Activated T-cell treated with anti-CD3 and anti-CD28 coated beads, Interleukin-2, amount 50 U/mL, for 24 hours (primary cell): ENCODE measurements at places on chromosomes 1 and 21.

GRCh38 chr1:20405893-20406604 lies 80.0 kb downstream of the CAMK2N1 start:
- no peak for DNase-seq

DNA sequence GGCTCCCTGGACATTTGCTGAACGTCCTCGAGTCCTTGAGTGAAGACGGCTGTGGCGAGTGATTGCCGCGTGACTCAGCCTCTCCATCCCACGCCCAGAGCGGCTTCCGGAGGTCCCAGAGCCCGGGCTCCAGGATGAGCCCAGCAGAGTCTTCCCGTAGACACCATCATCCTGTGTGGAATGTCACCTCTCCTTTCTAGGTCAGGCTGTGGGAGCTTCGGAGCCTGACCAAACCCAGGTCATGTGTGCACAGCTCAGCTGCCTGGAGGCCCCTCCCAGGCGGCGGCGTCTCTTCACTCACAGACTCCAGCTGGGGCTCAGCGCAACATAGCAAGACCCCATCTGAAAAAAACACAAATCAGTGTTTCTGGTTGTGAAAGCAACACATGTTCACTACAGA lies 38.2 kb downstream of the PRKCZ start:
- DNase-seq = no peak

DNA sequence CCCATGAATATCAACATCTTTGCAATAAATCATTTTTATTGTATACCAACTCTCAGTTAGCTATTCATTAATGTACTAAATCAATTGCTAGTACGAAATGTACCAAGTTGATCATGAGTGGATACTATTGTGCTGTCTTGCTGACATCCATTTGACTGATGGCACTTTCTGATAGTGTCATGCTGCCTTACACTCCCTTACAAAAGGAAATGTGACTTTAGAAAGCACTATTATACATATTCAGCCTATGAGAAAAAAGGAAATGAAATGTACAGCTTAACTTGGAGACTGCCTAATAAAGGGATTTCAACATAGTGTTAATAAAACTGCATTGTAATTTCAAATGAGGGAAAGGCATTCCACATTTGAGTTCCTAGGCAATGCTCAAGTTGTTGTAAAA lies 52.2 kb downstream of the PLA2G4A start:
- no peak for DNase-seq

GRCh38 chr1:207810173-207810572 lies 58.3 kb downstream of the CD46 start:
- DNase-seq = no peak

DNA sequence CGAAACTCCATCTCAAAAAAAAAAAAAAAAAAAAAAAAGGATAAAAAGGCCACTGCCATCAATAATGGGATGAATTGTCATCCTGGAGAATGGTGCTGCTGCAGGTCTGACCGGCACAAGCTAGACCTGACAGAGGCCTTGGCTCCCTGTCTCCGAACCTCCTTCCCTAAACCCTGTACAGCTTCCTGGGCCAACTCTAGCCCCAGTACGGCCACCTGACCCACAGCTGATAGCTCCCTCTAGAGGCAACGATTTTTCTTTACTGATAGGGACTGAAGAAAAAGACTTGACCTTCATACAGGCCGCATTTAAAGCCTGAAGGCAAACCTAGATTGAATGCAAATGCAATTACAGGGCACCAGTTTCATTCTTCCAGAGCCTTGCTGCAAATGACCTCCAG lies 30.7 kb downstream of the NOL9 start:
- DNase-seq = no peak

GRCh38 chr1:200506471-200506870 lies 96.6 kb upstream of the ZNF281 start:
- DNase-seq = no peak
